ENCODE measurements at places on chromosomes 11 and 22.
A peak's percentile ranks its signal among the peaks of the same experiment; 100 is the strongest.

GRCh38 chr11:100876815-100877520 is 189.9 kb downstream of the ARHGAP42 start:
- DNase-seq: no peak

GRCh38 chr11:62805961-62806441 is 761 bp upstream of the NXF1 start:
- DNase-seq: no peak

GRCh38 chr11:95736355-95736754 is 53.2 kb downstream of the FAM76B start:
- no peak for DNase-seq

- DNase-seq: no peak
Observed at GRCh38 chr11:41872426-41872825, 413.0 kb upstream of the LRRC4C start.

DNA sequence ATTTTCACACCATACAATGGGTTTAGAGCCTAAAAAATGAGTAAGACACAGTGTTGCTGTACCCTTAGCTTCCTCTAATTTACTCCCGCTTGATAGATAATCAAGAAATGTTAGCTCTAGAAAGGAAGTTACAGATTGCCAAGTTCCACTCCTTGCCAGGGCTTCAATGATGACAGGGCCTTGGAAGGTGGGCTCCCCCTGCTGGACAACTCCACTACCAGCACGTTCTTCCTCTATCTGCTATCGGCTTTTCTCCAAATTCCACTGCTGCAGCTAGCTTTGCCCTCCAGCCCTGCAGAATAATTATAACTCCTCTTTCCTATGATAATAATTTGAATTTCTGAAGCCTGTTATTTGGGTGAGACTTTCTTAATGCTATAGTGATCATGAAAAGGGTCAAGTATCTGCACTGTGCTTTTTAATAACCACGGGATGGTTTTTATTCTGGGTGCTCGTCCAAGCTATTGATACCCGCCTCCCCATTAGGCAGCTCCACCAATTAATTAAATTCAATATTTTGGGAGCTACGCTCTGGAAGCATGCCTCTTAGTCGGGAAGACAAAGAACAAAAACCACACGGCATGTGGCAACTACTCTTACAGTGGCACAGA is 9.0 kb downstream of the SYN3 start:
- peak; percentile 41 for DNase-seq

GRCh38 chr11:72391638-72392423 is 42.5 kb downstream of the CLPB start:
- DNase-seq: no peak

- DNase-seq: no peak
Observed at GRCh38 chr22:39712751-39713525, 142.4 kb downstream of the CACNA1I start.

- no peak for DNase-seq
Observed at GRCh38 chr22:29215012-29215860, 9.5 kb downstream of the EMID1 start.

Data from stimulated activated CD4-positive, alpha-beta T cell treated with anti-CD3 and anti-CD28 coated beads, Interleukin-1b, Interleukin-23, amount 100 ng/mL, for 1 hour (primary cell).